ENCODE measurements at places on chromosomes 4 and X.

- no peak for DNase-seq
Measured at GRCh38 chr4:38734911-38735310, 47.9 kb downstream of the TLR10 start.

- no peak for DNase-seq
Measured at GRCh38 chrX:131763674-131764073, 219.8 kb downstream of the OR13H1 start.

GRCh38 chr4:152229782-152230289 lies 306.1 kb downstream of the FBXW7 start:
- DNase-seq = no peak

DNA sequence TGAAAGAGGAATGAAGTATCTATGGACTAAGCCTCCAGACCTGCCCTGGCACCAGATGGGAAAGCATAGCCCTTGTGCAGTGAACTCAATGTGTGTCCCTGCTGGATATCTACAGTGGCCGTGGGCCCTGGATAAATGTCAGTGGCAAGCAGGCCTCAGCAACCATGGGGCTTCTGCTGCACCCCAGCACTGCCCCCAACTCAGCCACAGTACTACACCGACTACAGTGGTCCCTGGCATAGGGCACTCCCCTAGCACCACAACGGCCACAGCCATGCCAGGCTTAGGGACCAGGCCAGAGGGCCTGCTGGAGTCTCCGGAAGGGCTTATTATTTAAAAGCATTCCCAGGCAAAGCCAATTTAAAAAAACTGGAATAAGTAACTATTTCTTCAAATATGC lies 459.1 kb downstream of the SH2D1A start:
- no peak for DNase-seq

DNA sequence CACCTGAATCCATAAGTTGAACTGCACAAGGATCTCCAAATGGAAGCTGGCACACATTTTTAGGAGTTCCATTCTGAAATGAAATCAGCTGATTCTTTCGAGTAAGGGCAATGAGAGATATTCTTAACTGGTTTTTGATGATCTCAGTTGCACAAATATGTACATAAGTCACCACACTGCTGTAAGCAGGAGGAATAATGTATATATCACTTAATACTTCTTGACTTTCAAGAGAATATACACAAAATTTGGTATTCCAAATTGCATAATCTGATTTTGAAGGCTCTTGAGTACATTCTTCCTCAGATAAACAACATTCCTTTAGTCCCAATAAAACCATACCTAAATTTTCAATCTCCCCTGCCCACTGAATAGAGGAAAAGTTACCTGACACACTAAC lies 8.2 kb downstream of the FANCB start:
- no peak for DNase-seq

GRCh38 chr4:125091541-125091940 lies 223.2 kb upstream of the FAT4 start:
- DNase-seq = no peak

DNA sequence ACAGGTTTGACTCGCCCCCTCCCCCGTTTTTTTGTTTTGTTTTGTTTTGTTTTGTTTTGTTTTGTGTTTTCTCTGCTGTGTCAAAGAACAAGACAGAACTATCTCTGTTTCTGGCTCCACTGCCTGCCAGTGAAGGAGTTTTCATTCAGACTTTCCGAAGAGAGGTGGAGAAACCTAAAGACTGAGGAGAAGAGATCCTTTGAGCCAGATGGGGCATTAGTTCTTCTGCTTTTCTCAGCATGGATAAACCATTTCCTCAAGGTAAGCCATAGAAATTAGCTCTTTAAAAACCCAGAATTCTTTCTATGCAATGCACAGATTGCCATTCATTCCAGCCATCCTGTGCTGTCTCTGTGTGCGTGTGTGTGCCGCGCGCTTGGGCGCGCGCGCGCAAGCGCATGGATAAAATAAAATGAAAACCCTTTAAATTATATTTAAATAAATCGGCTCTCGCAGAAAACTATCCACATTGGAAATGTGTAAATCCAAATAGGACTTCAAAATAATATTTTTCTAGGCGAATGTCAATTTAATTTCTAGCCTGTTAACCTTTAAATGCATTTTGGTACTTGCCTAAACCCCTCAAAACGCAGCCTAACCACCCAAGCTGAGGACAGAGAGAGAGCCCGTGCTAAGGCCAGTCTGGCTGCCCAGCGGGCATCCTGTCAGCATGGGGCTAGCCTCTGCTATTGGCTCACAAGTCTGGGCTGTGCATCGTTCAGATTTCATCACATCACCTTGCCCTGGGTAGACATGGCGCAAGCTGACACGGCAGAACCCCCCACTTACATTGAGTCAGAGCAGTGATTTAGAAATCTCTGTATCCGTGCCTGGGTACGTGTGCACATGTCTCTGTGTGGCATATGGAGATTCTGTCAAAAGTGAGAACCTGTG lies 113.0 kb upstream of the VAMP7 start:
- no peak for DNase-seq

GRCh38 chr4:133938061-133938460 lies 263.5 kb downstream of the PABPC4L start:
- DNase-seq = no peak

DNA sequence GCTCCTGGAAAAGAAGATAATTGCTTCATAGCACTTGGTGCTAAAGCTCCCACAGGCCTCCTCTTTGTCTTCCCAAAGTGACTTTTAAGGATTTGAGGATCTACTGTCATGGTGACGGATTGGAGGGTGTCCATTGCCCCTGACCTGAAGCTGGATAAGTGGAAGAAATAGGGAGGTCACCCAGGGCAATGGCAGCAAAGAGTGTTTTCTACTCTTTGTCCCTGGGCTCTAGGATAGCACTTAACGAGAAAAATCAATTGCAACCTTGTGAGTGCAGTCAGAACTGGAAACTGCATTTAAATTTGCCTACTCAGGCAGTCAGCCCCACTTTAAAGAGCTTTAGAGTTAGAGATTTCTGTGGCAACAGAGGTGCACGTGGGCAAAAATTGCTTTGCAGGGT lies 43.7 kb upstream of the XK start:
- DNase-seq = no peak

GRCh38 chr4:119592830-119593229 lies 35.8 kb downstream of the PDE5A start:
- DNase-seq = no peak

DNA sequence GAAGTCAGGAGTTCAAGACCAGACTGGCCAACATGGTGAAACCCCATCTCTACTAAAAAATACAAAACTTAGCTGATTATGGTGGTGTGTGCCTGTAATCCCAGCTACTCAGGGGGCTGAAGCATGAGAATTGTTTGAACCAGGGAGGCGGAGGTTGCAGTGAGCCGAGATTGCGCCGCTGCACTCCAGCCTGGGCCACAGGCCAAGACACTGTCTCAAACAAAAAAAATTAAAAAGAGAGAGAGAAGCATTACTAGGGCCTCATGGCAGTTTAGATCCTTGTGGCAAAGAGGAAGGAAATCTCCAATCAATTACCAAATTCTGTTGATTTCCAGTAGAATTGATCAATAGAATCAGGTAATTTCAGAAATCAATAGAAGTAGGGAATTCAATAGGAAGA lies 16.8 kb upstream of the SLC34A2 start:
- no peak for DNase-seq

DNA sequence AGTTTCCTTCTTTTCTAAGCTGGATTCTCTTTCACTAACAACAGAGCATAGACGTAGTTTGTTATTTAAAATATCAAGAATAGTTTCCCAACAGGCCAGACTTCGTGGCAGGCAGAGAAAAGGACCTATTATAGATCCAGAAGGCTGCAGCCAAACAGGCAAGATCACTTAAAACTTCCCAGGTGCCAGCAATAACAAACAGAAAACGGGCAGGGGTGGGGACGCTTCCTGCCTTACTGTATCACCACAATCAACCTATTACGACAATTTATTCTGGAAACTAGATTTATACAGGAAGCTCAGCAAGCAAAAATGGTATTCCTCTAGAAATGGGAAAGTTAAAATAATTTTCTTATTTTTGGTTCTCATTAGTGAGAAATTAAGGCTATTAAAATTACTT lies 22.1 kb downstream of the RWDD4 start:
- DNase-seq = no peak

GRCh38 chr4:54144661-54145171 lies 44.8 kb downstream of the GSX2 start:
- DNase-seq = no peak
